Fibroblast of skin of left quadriceps (primary cell): ENCODE measurements at places on chromosomes 13 and 19.

DNA sequence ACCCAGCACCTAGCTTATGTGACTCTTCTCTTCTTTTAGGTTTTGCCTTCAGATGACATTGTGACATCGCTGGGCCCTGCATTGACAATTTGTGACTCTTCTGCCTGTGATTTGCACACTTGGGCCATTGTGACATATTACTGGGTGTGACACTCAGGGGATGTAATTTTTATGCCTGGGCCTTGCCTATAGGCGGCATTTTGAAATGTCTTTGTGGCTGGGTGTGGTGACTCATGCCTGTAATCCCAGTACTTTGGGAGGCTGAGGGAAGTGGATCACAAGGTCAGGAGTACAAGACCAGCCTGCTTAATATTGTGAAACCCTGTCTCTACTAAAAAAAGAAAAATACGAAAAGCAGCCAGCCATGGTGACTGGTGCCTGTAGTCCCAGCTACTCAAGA lies 28.4 kb upstream of the ZNF681 start:
- no peak for DNase-seq

DNA sequence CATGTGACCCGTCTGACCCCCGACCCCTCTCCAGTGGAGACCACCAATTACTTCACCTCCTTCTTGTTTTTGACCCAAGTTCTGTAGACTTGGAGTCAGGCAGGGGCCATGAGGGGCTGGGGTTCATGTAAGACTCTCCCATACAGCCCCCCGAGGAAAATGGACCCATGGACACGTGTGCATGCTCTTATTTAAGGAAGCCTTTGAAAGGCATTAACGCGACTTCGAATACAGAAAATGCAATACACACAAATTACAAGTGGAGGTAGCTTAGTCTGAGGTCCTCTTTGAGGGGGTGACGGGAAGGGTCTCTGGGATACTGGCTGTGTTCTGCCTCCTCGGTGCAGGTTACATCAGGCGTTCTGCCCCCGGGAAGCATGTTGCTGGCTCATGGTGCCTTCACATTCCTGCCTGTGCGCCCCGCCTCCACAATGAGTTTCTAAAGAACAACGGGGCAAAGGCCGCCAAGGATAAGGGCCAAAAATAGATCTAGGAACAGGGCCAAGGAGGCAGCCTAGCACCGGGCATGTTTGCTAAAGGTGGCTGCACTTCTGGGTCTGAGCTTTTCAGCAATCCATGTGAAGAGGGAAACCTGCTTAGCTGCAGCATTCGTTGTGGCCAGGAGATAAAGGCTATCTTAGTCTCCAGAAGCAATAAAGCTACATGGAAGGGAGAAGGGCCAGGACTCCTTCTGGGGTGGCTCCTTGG lies 54.5 kb downstream of the RAB20 start:
- DNase-seq: no peak

GRCh38 chr13:101258071-101258470 lies 158.2 kb downstream of the NALCN start:
- peak; percentile 53 for DNase-seq

GRCh38 chr19:19506592-19506991 lies 8.8 kb downstream of the TSSK6 start:
- no peak for DNase-seq

DNA sequence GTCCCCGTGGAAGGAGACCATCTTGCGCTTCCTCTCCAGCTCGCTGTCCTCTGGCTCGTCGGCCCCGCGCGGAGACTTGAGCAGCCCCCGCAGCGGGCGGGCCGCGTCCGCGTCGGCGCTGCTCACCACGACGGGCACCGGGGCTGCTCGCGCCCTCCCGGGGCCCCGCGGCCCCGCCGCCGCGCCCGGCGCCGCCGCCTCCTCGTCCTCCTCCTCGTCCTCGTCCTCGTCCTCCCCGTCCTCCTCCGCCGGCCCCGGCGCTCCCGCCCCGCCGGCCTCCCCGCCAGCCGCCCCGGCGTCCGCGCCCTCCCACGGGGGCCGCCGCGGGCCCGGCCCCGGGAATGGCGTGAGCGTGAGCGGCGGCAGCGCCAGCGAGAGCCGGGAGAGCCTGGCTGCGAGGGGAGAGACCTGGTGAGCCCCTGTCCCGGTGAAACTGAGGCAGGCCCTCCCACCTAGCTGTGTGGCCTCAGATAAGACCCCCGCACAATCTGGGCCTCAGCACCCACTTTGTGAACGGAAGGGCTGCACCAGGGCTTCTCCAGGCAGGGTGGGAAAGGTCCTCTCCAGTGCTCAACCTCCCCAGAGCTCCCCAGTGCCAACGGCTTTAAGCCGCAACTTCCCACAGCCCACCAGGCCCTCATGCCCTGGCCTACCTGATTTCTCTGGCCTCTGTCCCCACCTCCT lies 17.8 kb downstream of the LMTK3 start:
- no peak for DNase-seq

DNA sequence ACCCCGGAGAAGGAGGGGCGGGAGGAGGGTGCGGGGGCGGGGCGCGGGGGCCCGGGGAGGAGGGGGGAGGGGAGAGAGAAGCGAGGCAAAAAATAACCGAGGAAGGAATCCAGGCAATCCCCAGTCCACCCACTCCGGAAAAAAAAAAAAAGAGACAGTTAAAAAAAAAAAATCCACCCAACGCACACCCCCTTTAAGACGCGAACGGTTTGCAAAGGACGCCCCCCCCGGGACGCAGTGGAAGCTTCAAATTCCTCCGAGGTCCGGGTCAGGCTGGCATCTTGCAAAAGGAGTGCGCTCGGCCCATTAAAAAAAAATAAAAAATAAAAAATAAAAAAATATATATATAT lies at the start of gene CACNA1A:
TSS of gene CACNA1A (minus strand) at position 9 of the 350 bp plus-strand sequence. CDS start 255 bp downstream, outside the sequence.
- no peak for DNase-seq

DNA sequence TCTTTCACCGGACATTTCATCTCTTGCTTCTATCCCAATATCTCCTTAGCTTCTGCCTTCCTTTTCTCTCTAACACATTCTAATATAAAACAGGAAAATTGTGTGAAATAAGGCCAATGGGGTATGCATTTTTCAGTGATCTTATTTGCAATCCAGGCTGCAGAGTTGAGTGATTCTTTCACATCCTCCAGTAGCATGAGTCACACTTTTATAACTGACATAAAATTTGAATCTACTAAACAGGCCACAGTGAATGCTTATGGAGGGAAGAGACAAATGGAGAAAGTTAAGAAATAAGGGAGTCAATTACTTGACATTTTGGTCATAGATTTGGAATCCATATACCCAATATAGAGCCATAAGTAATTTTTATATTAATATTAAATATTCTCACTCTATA lies 1037.0 kb upstream of the SPRY2 start:
- DNase-seq: no peak

DNA sequence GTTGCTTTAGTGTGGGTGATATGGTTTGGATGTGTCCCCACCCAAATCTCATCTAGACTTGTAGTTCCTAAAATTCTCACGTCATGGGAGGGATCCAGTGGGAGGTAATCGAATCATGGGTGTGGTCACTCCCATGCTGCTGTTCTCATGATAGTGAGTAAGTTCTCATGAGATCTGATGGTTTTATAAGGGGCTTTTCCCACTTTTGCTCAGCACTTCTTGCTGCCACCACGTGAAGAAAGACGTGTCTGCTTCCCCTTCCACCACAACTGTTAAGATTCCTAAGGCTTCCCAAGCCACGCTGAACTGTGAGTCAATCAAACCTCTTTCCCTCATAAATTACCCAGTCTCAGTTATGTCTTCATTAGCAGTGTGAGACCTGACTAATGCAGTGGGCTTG lies 26.0 kb downstream of the OR10H4 start:
- no peak for DNase-seq

DNA sequence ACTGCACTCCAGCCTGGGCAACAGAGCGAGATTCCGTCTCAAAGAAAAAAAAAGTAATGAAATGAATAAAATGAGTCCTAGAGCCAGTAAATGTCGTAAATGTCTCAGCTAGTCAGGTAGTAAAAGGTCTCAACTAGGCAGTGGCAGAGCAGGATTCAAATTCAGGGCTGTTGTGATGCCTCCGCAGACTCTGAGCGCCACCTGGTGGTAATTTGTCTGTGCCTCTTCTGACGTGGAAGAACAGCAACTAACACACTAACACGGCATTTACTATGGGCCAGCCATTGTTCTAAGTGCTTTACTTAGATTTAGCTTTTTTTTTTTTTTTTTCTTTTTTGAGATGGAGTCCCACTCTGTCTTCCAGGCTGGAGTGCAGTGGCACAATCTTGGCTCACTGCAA lies 30.2 kb downstream of the CYP2F1 start:
- DNase-seq: peak; percentile 41

DNA sequence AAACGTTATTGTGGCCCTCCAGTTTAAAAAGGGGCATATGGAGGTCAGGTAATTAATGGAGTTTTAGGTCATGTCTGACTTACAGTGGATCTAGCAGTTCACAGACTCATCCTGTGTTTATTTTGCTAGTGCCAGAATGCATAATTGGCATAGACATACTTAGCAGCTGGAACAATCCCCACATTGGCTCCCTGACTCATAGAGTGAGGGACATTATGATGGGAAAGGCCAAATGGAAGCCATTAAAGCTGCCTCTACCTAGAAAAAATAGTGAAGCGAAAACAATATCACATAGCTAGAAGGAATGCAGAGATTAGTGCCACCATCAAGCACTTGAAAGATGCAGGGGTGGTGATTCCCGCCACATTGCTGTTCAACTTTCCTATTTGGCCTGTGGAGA lies 610.7 kb downstream of the SLITRK5 start:
- no peak for DNase-seq

DNA sequence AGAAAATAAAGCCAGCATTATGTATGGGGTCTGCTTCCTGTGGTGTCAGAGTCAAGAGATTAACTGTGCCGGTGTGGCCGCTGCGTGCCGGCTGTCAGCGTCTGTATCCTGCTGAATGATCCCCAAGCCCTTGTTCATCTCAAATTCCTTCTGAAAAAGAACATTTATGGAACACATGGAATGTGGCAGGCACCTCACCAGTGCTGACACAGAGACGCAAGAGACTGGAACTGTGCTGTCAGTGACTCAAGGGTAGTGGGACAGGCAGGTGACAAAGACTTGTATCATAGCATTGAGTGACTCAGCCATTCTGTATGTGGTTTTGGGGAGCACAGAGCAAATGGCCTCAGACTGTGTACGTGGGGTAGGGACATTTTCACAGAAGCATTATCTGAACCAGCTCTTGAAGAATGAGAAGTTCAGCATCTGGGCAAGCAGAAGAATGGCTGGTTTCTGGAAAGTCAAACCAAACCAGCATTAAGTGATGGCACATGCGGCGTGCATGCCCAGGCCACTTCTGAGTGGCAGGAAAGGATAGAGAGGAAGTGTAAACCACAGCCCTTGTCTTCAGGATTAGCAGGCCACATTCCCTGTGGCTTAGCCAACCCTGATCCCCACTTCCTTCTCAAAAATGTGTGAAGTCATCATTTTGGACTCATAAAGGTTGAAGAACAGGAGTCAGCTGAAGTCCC lies 54.0 kb upstream of the IRS2 start:
- no peak for DNase-seq

GRCh38 chr13:39876258-39876657 lies 220.8 kb downstream of the COG6 start:
- peak; percentile 80 for DNase-seq

DNA sequence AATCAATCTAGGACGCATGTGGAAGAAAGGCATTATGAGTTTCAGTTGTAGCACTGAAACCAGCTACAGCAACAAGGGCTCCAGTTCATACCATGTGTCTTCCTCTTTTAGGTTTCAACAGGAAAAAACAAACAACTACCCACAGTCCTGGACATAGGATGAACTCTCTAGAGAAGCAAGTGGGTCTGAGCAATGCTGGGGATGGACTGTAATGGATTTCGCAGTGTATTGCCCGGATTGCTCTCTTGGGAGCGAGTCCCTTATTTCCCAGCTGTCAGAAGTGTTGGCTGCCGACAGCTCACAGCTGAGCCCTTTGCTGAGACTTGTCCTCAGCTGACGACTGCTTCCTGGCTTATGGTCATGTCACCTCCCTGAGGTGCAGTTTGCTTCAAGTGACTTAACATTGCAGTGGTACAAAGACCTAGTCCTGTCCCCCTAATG lies 12.1 kb upstream of the MYCBP2 start:
- no peak for DNase-seq

DNA sequence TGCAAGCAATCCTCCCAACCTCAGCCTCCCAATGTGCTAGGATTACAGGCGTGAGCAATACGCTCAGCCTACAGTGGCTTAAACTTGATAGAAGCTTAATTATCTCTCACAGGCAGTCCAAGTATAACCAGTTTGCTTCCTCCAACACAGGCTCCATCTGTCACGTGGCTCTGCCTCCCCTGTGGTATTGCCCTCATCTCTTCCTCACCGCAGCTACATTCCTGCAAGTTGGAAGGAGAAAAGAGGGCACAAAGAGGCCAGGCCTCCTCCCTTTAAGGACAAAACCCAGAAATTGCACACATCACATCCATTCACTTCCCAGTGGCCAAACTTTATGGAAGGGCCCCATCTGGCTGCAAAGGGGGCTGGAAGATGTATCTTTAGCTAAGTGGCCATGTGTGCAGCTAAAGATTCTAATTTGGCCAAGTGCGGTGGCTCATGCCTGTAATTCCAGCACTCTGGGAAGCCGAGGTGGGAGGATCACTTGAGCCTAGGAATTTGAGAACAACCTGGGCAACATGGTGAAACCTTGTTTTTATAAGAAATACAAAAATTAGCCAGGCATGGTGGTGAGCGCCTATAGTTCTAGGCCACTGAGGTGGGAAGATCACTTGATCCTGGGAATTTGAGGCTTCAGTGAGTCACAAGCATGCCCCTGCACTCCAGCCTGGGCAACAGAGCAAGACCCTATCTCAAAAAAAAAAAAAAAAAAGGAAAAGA lies 3.1 kb upstream of the SDHAF1 start:
- DNase-seq: no peak

- no peak for DNase-seq
Observed at GRCh38 chr19:29090783-29091526, 122.0 kb downstream of the UQCRFS1 start.

DNA sequence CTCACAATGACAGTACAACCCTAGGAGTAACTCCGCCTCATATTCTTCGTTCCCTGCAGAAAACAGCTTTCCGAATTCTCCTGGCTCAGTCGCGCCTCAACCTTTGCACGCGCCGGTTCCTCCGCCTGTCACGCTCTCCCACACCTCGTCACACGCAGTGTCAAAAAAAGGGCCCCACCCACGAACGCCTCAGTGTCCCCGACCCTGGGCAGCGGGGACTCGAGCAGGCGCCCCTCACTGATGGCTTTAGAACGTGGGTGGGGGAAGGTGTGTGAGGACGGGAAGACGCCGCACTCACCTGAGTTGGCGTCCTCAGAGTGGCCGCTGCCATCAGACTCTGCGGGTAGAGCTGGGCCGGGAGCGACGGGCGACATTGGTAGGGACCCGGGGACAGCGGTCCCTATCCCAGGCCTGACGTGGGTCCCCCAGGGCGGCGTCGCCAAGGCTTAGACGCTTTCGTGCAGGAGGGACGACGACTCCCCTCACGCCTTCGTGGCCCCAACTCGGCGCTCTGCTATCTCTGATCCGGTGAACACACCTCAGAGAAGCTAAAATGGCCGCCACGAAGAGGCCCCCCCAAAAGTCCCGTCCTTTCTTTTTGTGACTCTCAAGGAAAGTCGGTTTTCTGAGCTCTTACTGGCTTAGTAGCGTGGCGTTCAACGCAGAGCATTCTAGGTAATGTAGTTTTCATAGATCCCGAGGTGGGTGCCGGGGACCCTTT lies at the start of gene ZNF154:
TSS of gene ZNF154 (minus strand) at position 564 of the 721 bp plus-strand sequence. CDS start at position 331, 233 bp downstream.
- DNase-seq: peak; percentile 38
